ENCODE measurements at places on chromosomes 13 and 19.
A peak's percentile ranks its signal among the peaks of the same experiment; 100 is the strongest.

- no peak overlapping the region for H3K4me3 ChIP-seq
- peaks cover 2% of the 10 kb centered on the region for H3K27me3 ChIP-seq
- H3K27ac ChIP-seq = no peak overlapping the region
- no peaks in the 10 kb centered on the region for H3K36me3 ChIP-seq
- H3K4me1 ChIP-seq = no peaks in the 10 kb centered on the region
Observed at GRCh38 chr13:100842136-100842535, 167.5 kb upstream of the TMTC4 start.

DNA sequence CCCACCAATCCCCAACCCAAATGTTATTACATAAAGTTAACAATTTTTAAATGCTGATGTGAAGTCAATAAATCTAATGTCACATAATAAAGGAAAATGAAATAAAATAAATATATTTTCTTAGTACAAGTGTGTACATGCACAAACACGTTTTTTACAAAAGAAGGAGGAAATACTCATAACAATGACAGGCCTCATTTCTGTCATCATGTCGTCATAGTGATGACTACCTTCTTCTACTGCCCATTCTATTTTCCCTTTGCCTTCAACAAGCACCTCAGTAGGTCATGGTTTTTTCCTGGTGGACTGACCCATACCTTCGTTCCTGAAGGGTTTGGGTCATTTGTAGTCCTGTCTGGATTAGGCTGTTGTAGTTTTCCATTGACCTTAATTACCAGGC lies 185.3 kb upstream of the IPO5 start:
- H3K36me3 ChIP-seq = no peaks in the 10 kb centered on the region
- no peak overlapping the region for H3K4me3 ChIP-seq
- H3K27me3 ChIP-seq = peaks cover 8% of the 10 kb centered on the region
- H3K4me1 ChIP-seq = no peaks in the 10 kb centered on the region
- no peak for DNase-seq

- no peak for DNase-seq
- H3K36me3 ChIP-seq = peaks cover 13% of the 10 kb centered on the region
- H3K27me3 ChIP-seq = no peaks in the 10 kb centered on the region
Observed at GRCh38 chr13:46232281-46232680, 20.6 kb downstream of the LRRC63 start.

GRCh38 chr19:20334760-20335159 lies 167.7 kb downstream of the ZNF486 start:
- no peak for DNase-seq
- no peak overlapping the region for H3K27ac ChIP-seq
- no peak overlapping the region for H3K4me3 ChIP-seq
- H3K4me1 ChIP-seq = no peaks in the 10 kb centered on the region
- H3K36me3 ChIP-seq = no peaks in the 10 kb centered on the region
- H3K27me3 ChIP-seq = no peaks in the 10 kb centered on the region

DNA sequence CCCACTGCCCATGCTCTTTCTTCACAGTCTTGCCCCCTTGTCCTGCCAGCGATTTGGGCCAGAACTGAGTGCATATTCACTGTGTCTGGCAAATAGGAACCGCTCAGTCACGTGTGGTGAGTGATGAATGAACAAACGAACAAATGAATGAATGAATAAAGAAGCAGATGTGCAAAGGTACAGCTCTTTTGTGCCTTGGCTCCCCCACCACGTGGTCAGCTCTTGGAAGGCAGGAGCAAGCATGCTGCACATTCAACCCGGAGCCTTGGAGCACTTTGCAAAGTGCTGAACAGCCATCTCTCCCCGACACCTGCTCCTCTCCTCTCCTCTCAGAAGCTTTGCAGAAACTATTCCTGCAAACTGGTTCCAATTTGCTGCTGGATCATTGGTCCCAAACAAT lies 52.4 kb downstream of the LATS2 start:
- no peak overlapping the region for H3K4me3 ChIP-seq
- DNase-seq = no peak
- H3K4me1 ChIP-seq = peaks cover 9% of the 10 kb centered on the region
- no peaks in the 10 kb centered on the region for H3K36me3 ChIP-seq
- H3K27ac ChIP-seq = no peak overlapping the region

DNA sequence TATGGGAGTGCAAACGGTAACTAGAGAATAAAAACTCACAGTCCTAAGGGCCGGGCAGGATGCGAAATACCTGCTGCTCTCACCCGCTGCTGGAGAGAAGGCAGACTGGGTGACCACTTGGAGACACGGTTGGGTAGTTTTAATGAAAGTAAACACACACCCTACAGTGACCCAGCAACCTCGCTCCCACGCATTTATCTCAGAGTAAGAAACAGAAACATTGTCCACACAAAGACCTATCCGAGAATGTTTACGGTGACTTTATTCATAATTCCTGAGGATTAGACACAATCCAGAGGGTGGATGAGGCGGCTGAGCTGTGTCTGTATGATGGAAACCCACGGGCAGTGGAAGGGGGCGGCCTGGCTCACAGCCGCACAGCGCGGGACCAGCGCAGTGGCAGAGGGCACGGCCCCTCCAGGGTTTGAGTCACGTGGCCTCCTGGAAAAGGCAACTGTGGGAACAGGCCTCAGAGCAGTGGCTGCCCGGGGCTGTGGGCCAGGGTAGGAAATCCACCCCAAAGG lies 73.5 kb upstream of the C13orf46 start:
- DNase-seq = no peak
- peak overlapping the region; percentile 33 for H3K27ac ChIP-seq
- no peak overlapping the region for H3K4me3 ChIP-seq
- H3K36me3 ChIP-seq = peaks cover 21% of the 10 kb centered on the region
- peaks cover 61% of the 10 kb centered on the region for H3K4me1 ChIP-seq

DNA sequence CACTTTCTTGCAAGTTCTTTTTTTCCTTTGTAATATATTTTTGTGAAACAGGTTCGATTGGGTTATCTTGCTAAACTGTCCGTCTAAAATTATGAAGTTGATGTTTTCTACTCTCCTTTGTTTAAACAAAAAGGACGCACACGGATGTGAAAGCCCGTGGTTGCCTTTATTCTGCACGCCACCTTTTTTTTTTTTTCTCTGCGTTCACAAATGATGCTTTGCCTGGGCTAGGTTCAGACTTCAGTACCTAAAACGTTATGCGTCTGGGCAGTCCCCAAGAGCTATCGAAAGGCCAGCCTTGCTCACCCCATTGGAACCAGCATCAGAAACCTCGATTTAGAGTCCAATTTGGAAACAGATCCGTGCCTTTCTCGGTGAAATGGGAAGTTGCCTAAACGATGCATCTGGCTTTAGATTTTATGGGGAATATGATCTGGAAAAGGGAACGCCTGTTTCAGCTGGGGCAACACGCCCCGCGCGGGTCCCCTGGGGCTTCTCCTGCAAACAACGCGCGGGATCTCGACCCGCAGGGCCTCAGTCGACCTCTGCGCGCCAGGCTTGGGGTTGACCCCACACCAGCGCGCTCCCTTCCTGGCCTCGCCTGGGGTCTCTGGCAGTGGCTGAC lies 113.9 kb downstream of the KCNRG start:
- peaks cover 60% of the 10 kb centered on the region for H3K4me1 ChIP-seq
- peaks cover 52% of the 10 kb centered on the region for H3K27me3 ChIP-seq
- peak overlapping the region; percentile 67 for H3K4me3 ChIP-seq
- peak overlapping the region; percentile 63 for H3K27ac ChIP-seq
- DNase-seq = peak; percentile 30

DNA sequence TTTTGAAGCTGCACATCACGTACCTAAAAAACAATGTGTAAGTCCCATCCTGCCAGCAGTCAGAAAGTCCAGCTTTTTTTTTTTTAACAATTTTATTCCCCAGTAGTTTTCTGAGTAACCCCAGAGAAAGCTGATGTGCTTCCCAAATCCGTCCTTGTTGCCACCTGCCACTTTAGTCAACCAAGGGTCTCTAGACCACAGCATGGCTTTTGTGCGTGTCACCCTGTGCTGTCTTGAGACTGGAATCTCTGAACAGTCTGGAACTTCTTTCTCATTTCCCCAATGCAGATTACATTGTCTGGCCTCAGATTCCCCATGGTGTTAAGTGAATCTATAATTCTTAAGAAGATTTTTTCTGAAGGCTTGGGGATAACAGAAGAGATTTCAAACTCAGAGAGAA lies 289.2 kb upstream of the KLF12 start:
- H3K4me3 ChIP-seq = no peak overlapping the region
- no peaks in the 10 kb centered on the region for H3K36me3 ChIP-seq
- H3K4me1 ChIP-seq = peaks cover 2% of the 10 kb centered on the region
- no peaks in the 10 kb centered on the region for H3K27me3 ChIP-seq
- DNase-seq = no peak
- H3K27ac ChIP-seq = no peak overlapping the region

GRCh38 chr19:21022996-21023395 lies 2.5 kb downstream of the ZNF430 start:
- H3K27me3 ChIP-seq = no peaks in the 10 kb centered on the region
- DNase-seq = peak; percentile 66
- H3K27ac ChIP-seq = peak overlapping the region; percentile 72
- H3K4me1 ChIP-seq = peaks cover 62% of the 10 kb centered on the region
- H3K36me3 ChIP-seq = peaks cover 63% of the 10 kb centered on the region
- H3K4me3 ChIP-seq = peak overlapping the region; percentile 96

GRCh38 chr13:30841154-30841553 lies 64.9 kb upstream of the MEDAG start:
- H3K4me1 ChIP-seq = peaks cover 4% of the 10 kb centered on the region
- no peaks in the 10 kb centered on the region for H3K36me3 ChIP-seq

DNA sequence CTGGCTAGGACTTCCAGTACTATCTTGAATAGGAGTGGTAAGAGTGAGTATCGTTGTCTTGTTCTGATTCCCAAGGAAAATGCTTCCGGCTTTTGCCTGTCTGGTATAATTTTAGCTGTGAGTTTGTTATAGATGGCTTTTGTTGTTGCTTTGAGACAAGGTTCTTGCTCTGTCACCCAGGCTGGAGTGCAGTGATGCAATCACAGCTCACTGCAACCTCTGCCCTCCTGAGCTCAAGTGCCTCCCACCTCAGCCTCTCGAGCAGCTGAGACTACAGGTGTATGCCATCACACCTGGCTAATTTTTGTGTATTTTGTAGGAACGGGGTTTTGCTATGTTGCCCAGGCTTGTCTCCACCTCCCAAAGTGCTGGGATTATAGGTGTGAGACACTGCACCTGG lies 6.1 kb upstream of the ZNF543 start:
- H3K27ac ChIP-seq = no peak overlapping the region
- H3K27me3 ChIP-seq = peaks cover 32% of the 10 kb centered on the region
- DNase-seq = no peak
- no peaks in the 10 kb centered on the region for H3K4me1 ChIP-seq
- H3K36me3 ChIP-seq = peaks cover 8% of the 10 kb centered on the region

GRCh38 chr19:48872884-48873475 lies 759 bp downstream of the PPP1R15A start:
- H3K4me3 ChIP-seq = peak overlapping the region; percentile 98
- DNase-seq = peak; percentile 89
- H3K4me1 ChIP-seq = peaks cover 47% of the 10 kb centered on the region
- H3K27ac ChIP-seq = peak overlapping the region; percentile 99
- peaks cover 49% of the 10 kb centered on the region for H3K36me3 ChIP-seq

- H3K27me3 ChIP-seq = no peaks in the 10 kb centered on the region
- peaks cover 16% of the 10 kb centered on the region for H3K36me3 ChIP-seq
- H3K4me1 ChIP-seq = peaks cover 3% of the 10 kb centered on the region
- no peak overlapping the region for H3K4me3 ChIP-seq
Observed at GRCh38 chr13:114009590-114010400, 35.9 kb upstream of the C13orf46 start.

- no peak overlapping the region for H3K27ac ChIP-seq
- H3K27me3 ChIP-seq = no peaks in the 10 kb centered on the region
- DNase-seq = peak; percentile 47
Observed at GRCh38 chr19:49988433-49988832, 27.5 kb upstream of the SIGLEC11 start.

- DNase-seq = peak; percentile 70
- peaks cover 3% of the 10 kb centered on the region for H3K36me3 ChIP-seq
- H3K27ac ChIP-seq = no peak overlapping the region
- H3K4me3 ChIP-seq = no peak overlapping the region
- H3K4me1 ChIP-seq = peaks cover 17% of the 10 kb centered on the region
Observed at GRCh38 chr13:88919970-88920628, 1248.9 kb downstream of the SLITRK5 start.

GRCh38 chr13:40895227-40896184 lies 106.1 kb downstream of the SLC25A15 start:
- no peak overlapping the region for H3K27ac ChIP-seq
- H3K27me3 ChIP-seq = no peaks in the 10 kb centered on the region
- peaks cover 1% of the 10 kb centered on the region for H3K4me1 ChIP-seq
- no peak overlapping the region for H3K4me3 ChIP-seq

GRCh38 chr13:25136880-25137787 lies 35.0 kb downstream of the AMER2 start:
- H3K4me3 ChIP-seq = no peak overlapping the region
- no peak for DNase-seq
- no peak overlapping the region for H3K27ac ChIP-seq

GRCh38 chr13:113144255-113144629 lies 14.2 kb upstream of the PROZ start:
- DNase-seq = no peak
- no peak overlapping the region for H3K4me3 ChIP-seq
- peaks cover 11% of the 10 kb centered on the region for H3K4me1 ChIP-seq
- H3K27me3 ChIP-seq = no peaks in the 10 kb centered on the region

GRCh38 chr13:105282406-105283285 lies 1252.8 kb downstream of the EFNB2 start:
- no peaks in the 10 kb centered on the region for H3K36me3 ChIP-seq
- H3K27ac ChIP-seq = no peak overlapping the region
- H3K4me3 ChIP-seq = no peak overlapping the region
- H3K27me3 ChIP-seq = no peaks in the 10 kb centered on the region
- no peaks in the 10 kb centered on the region for H3K4me1 ChIP-seq

DNA sequence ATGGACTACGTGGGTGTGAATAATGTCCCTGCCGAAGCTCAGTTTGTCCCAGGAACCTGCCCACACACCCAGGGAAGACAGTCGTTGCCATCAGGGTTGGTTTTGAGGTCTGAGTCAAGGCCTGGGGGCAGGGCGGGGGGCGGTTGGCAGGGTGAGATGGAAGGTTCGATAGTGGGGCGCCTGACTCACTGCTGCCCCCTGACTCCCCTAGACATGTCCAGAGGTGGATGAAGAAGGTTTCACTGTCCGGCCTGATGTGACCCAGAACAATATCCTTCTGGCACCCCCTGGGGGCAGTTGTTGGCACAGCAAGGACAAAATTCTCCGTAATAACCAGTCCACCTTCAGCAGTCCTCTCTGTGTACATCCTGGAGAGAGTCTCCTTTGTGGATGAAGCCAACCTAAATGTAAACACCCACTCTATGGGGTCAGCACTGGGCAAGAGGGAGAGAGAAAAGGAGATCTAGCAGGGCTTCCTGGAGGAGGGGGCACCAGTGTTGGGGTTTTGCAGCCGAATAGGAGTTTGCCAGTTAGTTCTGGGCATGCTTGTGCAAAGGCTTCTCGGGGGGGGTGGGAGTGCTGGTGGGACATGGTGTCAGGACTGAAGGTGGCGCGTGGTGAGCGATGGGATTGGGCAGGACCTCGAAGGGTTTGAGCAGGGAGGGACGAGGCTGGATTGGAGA lies 19.6 kb upstream of the B3GNT3 start:
- peaks cover 10% of the 10 kb centered on the region for H3K4me1 ChIP-seq
- no peaks in the 10 kb centered on the region for H3K27me3 ChIP-seq
- peak; percentile 58 for DNase-seq
- peaks cover 35% of the 10 kb centered on the region for H3K36me3 ChIP-seq

GRCh38 chr19:49949742-49950589 lies 11.0 kb downstream of the SIGLEC11 start:
- no peaks in the 10 kb centered on the region for H3K36me3 ChIP-seq
- H3K4me1 ChIP-seq = no peaks in the 10 kb centered on the region
- H3K27me3 ChIP-seq = peaks cover 20% of the 10 kb centered on the region
- no peak overlapping the region for H3K27ac ChIP-seq
- H3K4me3 ChIP-seq = no peak overlapping the region

All from activated CD4-positive, alpha-beta T cell treated with anti-CD3 and anti-CD28 coated beads for 36 hours (primary cell).